ENCODE measurements at places on chromosomes 6 and 20.
A peak's percentile ranks its signal among the peaks of the same experiment; 100 is the strongest.

DNA sequence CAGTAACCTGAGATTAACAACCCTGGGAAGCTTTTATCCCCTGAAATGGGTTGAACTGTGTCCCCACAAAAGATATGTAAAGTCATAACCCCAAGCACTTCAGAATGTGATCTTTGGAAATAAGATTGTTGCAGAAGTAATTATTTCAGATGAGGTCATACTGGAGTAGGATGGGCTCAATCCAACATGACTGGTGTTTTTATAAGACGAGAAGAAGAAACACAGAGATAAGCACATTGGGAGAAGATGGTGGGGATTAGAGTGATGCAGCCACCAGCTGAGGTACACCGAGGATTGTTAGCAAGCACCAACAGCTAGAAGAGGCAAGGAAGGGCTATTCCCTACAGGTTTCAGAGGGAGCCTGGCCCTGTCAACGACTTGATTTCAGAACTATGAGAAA lies 12.5 kb upstream of the RNF217 start:
- DNase-seq = no peak

- peak; percentile 16 for DNase-seq
These were observed 51.7 kb downstream of the CPXM1 start for GRCh38 chr20:2748551-2749342.

DNA sequence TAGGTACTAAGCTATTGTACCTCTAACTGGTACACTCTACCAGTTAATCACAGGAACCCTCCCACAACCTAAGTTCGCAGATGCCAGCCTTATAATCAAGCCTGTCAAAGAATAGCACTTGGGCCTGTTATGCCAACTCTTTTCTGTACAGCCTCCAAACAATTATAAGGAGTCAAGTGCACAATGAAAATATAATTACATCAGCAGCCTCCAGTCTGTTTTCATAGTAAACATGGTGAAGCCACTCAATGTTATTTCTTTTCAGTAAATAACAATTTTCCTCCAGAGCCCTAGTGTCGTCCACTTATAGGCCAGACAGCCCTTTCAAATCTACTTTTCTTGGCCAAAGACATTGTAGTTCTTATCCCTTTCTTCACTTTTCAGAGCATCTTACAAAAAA lies 82.7 kb upstream of the CARMIL1 start:
- no peak for DNase-seq

DNA sequence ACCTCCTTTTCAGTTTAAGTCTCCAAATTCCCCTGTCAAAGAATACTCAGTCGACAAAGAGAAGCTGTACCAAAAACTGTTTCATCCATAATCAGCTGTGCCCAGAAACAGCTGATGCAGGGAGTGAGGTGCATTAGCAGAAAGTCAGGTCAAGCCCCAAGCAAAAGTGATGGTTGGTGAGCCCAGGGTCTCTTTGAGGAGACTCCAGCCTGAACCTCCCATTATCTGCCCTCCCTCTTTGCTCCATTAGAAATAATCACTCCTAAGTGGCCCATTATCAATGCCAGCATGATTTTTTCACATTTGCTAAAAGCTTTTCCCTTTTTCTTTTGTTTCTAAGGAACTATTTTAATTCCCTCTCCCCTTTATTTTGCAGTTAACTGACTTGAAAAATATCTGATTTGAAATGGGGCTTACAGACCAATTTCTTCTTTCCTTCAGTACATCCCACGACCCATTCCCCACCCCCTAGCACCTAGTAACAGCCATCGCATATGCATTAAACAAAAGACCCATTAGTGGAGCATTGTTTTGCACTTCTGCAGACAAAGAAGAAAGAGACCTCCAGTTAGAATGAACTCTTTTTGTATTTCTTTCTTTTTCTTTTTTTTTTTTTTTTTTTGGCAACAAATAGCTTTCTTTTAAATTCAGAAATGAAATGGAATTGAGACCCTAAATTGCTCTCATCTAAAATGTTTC lies 257.0 kb downstream of the GRIK2 start:
- no peak for DNase-seq

GRCh38 chr6:56683882-56684281 lies 41.2 kb upstream of the DST start:
- peak; percentile 30 for DNase-seq

- DNase-seq = no peak
These were observed 17.6 kb downstream of the MCUR1 start for GRCh38 chr6:13796781-13797180.

DNA sequence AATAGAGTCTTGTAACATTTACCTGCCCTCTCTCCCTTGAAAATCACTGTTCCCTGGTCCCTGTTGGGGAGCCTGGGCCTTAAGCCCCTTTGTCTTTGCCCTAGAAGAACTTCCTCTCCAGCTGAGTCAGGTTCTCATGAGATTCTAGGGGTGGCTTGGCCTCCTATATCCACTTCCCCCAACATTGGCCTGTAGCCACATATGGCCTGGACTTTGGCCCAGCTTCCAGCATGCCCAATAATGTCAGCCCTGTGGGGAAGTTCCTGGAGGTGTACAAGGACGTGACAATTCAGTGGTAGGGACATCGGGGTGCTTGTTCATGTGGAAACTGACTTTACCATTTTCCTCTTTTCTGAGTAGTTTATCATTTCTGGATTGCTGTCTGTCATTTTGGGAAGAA lies 17.2 kb upstream of the MAS1L start:
- DNase-seq = no peak

- no peak for DNase-seq
These were observed 123.0 kb downstream of the SOBP start for GRCh38 chr6:107612762-107613415.

GRCh38 chr20:16030253-16030652 lies 543.0 kb downstream of the KIF16B start:
- no peak for DNase-seq

DNA sequence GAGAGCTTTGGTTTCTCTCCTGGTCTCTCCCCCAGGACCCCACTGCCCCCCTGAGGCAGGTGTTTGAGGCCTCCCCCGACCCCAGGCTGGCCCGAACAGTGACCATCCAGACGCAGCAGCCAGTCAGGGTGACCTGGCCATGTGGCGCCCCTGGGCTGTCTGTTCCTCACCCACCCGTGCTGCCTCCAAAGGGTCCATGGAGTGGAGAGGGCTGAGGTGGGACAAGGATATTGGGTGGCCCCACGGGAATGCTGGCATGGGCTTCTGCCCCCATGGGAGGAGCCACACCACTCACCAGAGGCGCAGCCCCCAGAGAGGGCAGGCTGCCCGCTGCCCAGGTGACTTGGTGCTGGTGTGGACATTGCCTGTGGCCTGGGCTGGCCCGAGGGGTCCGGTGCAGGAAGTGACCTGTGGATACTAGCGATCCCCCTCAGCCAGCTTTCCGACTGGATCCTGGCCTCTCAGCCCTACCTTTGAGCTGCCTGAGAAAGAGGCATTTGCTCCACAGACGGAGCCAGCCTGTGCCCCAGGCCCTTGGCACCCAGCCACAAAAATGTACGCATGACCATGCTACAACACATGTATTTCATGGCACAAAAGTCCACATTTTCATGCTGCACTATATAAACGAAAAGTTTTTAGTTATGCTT lies 50.8 kb downstream of the BCAS4 start:
- DNase-seq = no peak

DNA sequence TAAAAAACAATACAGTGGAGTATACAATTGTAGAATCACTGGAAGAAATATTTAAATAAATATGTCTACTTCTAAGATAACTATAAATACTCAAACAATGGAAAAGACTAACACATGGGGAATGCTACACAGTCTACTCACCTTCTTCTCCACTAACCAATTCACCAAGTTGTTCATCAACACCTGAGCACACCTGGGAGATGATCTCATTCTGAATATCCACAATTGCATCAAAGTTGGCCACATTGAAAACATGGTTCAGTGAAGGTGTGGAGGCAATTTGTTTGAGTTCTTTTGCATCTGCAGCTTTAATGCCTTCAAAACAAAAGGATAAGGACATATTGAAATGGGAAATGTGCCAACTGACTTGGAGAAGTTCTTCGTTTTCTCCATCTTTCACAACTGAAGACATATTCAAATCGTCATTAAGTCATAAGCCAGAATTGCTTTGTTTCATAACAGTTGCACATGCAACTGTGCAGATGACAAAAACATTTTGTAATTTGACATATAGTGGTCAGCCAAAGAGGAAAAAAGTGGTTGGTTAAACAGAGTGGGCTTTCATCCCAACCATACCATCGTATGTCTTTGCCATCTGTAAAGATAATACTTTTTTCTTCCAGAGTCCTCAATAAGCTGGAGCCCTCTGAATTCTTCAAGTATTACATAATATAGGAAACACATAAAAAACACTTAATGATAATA lies 17.5 kb downstream of the COL12A1 start:
- no peak for DNase-seq

- DNase-seq = no peak
These were observed 268.8 kb downstream of the GRIK2 start for GRCh38 chr6:101662111-101662897.

- no peak for DNase-seq
These were observed 9.7 kb upstream of the SLCO4A1 start for GRCh38 chr20:62632575-62633090.

DNA sequence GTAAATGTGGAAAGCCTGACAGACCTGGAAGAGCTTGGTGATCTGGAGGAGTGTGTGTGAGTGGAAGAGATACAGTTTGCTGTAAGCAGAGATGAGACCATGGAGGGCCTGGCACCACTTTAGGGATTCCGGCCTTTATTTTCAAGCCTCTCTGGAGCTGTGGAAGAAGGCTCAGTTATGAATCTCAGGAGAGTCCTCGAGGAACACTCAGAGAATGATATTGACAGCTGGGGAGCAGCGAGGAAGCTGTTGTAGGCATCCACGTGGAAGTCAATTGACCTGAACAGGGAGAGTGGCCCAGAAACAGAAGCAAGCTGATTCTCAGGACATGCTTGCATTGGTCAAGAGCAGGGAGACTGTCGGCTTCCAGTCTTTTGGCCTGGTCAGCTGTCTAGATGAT lies 108.4 kb upstream of the FOXQ1 start:
- no peak for DNase-seq

DNA sequence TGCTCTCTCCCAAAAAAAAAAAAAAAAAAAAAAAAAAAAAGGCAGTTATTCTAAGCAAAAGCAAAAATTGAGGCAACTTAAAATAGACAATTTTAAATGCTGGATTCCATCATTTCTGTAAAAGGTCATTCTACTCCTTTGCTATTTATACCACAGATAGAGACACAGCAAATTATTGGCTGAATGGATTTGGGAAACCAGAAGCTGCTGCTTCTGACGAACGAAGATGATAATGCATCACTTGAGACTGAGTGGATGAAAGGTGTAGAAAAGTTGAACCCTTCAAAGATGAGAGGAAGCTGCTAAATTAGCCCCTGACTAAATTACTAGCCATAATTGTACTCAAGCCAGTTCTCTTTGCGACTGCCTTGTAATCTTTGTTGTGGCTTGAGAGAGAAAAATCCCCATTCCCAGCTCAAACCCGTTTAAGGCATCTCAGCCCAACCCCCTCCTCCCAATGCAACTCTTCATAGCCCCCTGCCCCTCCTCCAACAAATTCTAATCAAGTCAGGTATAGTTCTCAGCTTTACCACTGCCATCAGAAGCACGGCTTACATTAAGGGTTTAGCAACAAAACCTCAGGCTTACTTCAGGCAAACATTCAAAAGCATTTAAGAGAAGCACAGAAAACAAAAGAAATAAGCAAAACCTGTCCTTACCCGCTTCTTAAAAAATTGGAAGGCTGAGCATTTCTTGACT lies 1.0 kb downstream of the SGK1 start:
- no peak for DNase-seq

DNA sequence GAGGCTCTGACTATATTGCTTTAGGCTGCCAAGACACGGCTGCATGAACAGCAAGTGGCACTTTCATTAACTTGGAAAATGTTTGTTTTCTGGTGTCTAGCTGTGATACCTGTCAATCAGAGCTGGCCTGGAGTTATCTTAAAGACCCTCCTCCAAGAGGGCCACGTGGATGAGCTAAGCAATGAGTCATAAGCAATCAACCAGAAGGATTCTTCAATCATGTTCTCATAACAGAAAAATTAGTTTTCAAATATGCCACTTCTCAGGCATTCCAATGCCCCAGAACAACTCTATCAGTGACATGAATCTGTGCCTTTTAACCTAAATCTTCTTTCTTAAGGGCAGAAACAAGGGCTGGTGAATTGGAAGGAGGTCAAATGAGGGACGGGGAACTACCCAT lies 283.0 kb downstream of the HTR1B start:
- no peak for DNase-seq

DNA sequence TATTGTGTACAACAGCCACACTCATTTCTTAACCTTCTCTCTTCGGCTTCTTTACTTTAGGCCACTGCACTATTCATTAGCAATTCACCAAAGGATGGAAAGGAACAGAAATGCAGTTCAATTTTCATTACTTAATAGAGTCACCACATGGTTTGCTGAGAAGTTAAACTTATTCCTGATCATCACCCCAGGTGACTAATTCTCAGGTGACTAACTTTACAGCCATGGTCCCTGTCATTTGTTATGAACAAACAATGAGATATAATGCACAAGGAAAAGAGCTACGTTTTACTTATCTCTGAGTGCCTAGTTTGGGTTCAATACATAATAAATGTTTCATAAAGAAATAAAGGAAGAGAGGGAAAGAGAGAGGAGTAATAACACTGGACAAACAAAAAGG lies 45.8 kb upstream of the DST start:
- DNase-seq = no peak

DNA sequence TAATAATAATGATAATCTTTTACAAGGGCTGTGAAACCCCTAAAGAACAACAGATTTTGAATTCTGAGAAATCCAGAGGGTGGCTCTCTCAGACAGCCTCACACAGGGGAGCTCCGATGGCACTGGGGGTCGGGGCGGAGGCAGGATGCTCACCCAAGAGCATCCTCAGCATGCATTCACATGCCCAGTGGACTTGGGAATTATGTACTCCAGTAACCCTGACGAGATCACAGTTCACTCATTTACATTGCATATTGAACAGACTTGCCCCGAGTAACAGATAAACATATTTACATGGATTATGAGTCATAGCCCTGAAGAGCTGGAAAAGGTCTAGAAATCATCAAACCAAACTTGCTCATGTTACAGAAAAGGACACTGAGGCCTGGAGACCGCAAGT lies 482.7 kb upstream of the JARID2 start:
- DNase-seq = no peak

GRCh38 chr20:32585011-32585585 lies at the start of gene NOL4L:
Gene NOL4L (minus strand): TSS chr20:32585333. CDS start chr20:32584890, 443 bp downstream.
- peak; percentile 63 for DNase-seq

DNA sequence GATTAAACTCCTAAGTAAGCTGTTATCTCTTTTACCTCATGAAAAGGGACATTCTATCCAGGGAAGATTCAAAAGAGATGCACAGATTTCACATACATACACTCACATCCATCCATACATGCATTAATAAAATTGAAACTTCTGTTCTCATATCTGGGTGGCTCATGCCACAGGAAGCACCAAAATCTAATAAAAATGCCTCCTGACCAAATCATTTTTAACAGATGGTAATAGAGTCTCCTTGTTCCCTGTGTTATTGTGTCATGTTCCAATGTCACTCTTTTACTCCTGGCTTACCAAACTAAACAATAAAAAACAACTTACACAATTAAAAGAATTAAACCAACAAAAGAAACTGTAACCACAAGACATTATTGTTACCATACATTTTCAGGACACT lies 742.1 kb upstream of the MANEA start:
- DNase-seq = no peak

Measured in femur (tissue), 1 donor.